Cardiac septum (tissue), 1 donor: ENCODE measurements at places on chromosomes 2 and 18. TPM values are rescaled to one million over a fixed set of nuclear protein-coding genes. Genes with fewer than 3 reads are reported as not detected.

Gene ACMSD
- total RNA-seq, result not detected

Gene IL1RN
- total RNA-seq, result 0.59 TPM

Gene COL4A4
- total RNA-seq, result 3.0 TPM

Gene SLC9A2
- 0.08 TPM for total RNA-seq

Gene SP9
- not detected for total RNA-seq

DNA sequence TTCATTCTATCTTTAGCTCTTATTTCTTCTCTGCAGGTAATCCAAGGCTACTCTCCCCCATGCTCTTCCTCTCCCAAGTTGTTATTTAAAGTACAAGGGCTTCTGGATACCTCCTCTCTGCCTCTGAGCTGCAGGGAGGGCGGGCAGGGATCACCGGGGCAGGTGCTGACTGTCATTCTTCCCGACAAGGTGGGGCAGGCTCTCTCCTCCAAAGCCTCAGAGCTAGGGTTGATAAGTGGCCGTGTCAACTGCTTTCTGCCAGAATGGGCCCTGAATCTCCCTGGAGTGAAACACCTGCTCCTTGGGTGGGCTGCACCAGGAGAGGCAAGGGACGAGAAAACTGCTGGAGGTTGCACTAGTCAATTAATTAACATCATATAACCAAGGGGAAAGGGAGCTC is 250.3 kb downstream of the SLC4A3 start:
- DNase-seq, result no peak

DNA sequence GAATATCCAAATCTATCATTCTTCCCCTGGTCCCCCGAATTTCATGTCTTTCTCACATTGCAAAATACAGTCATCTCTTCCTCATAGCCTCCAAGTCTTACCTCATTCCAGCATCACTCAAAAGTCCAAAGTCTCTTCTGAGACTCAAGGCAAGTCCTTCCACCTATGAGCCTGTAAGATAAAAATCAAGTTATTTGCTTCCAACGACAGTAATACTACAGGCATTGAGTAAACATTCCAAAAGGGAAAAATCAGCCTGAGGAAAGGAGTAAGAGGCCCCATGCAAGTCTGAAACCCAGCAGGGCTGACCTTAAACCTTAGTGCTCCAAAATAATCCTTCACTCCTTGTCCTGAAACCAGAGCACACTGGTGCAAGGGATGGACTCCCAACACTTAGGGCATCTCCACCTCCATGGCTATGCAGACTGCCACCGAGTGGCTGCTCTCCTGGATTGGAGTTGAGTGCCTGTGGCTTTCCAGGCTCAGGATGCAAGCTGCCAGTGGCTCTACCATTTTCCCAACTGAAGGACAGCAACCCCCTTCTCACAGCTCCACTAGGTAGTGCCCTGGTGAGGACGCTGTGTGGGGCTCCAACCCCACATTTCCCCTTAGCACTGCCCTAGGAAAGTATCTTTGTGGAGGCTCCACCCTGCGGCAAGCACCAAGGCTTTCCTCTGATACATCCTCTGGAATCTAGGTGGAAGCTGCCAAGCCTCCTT is 16.3 kb downstream of the DTNA start:
- DNase-seq, result no peak

DNA sequence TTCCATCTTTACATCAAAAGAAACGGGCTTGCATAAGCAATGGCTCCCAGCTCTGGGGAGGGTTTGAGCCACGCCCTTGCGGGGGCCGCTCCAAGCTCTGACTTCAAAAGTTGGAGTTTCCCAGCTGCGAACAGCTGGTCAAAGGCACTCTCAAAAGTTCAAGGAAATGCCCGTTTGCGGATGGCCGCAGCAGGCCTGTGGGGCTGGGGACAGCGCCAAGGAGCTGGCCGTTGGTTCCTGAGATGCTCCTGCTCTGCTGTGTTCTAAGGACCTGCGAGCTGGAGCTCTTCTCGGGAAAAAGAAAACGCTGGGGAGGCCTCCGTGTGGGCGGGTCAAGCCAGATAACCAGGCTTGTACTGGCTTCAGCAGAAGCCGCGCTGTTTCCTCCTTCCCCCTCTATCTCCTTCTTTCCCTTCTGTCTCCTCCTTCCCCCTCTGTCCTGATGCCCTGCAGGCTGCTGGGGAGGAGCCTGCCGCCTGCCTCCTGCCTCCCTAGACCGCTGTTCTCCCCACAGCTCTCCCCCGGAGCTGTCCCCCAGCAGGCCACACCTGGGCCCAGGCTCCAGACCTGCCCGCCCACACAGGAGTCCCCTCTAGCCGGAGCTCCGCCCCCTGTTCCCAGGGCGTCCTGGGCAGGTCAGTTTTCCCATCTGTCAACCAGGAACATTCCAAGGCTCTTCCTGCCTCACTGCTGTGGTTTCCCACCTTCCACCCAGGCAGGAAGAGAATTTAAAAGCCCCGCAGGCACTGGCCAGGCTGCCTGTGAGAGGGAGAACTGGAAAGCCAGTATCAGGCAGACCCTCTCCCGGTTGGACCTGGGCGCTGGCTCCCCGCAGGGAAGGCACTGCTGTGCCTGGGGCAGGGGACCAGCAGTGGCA is 14.1 kb downstream of the KLF11 start:
- DNase-seq, result no peak

DNA sequence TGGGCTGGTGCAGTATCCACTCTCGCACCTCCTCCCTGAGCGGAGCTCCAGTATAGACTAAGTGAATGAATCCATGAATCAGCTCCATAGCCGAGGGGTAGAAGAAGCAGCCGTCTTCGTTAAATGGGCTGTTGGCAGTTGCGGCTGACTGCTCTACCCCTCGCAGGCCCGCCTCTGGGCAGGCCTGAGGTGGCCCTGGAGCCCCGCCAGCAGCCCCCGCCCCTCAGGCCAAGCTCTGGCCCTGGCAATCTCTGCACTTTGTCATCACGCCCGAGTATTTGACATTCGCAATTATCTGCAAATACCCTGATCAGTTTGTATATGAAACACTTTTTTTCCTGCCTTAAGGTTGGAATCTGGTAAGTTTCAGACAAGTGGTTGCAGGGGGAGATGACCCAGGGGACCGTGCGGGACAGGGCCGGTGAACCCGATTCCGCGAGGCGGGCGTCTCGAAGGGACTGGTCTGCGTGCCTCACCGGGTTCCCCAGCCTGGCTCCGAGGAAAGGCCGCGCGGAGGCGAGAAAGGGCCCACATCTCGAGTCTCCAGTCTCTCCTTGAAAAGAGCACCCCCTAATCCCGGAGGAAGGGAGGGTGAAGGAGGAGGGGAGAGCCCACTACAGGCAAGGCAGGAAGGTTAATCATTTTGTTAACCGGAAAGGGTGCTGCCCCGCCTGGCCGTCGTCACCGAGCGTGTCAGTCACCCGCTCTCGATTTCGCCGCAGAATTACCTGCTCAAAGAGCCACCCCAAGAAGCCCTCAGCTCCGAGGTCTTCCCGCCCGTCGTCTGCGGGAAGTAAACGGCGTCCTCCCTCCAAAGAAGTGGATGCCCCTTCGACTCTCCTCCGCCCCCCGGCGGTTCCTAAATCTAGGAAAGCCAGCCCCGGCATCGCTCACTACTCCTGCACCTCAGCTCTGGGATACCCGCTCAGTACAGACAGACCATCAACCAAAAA is 11.1 kb upstream of the SATB2 start:
- no peak for DNase-seq

- no peak for DNase-seq
These were observed 46.1 kb upstream of the PKDCC start for GRCh38 chr2:42001711-42002201.

DNA sequence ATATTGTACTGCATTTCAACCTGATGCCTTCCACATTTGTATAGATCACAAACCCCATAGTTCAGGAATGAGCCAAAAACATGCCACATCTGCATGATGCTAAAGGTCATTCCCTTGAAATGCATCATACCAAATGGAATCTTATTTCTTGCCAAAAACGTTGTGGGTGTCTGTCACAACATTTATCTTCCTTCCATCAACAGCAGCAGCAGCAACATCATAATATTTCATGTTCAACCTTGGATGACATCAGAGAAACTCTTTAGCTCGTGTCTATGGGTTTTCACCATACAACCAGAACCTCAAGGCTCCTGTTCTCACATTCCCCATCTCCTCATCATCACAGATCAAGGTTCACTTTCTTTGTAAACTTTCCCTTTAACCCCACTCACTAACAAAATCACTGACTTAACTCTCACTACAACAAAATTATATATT is 221.3 kb upstream of the CTAGE1 start:
- no peak for DNase-seq

DNA sequence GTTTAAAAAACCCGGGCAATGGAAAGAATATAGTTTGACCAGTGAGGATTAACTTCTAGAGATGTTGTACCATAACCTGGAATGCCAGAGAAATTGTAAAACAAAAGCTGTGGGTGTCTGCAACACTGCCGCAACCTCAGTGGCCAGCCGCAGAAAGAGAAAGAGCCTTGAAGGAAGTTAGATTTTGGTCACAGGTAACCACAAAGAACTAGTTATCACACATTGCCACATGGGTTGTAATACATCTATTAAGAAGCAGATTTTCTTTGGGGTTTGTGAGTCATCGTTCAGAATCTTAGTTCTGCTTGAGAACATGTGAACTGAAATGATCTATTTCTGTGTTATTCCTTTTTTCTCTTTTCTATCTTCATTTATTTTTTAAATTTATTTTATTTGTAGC is 222.9 kb upstream of the AGAP1 start:
- DNase-seq, result no peak

- DNase-seq, result no peak
These were observed 437.1 kb downstream of the DCDC2C start for GRCh38 chr2:4140281-4140970.

DNA sequence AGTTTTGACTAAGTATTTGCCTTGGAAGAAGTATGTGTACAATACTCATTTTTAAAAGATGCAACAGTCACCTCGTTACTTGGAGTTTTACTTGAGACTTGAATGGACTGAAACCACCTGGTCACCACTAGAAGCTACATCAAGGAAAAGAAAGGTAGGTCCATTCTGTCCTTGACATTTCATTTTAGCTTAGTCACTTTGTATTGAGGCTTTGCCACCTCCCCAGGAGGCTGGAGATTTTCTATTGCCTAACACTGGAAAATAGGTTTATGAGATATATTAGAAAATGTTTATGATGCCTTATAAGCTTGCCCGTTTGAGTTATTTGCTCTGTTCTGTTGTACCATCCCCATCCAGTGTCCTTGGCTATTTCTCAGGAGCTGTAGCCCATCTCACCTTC is 107.9 kb upstream of the ETAA1 start:
- no peak for DNase-seq

DNA sequence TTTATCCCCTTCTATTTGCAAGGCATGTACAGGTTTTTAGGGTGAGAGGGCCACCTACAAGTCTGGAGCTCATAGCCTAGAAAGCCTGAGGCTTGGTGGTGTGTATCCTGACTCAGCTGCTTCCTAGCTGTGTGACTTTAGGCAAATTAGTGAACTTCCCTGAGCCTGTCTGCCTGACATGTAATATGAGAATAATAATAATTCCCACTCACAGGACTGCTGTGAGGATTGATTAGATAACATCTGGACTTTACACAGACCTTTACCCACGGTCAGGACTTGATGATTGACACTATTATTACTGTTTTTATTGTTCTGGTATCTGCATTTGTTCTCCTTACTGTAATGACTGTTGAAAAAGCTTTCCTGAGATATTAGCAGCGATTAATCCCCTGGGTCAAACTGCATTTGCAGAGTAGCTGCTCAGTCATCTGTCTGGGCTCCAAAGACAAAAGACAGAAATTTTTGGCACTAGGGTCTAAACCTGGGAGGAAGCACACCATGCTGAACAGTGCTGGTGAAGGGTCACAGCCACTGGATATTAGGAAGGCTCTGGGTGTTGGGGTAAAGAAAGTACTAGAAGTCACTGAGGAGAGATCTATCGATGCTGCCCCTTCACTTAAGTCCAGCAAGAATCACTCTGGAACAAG is 276.5 kb upstream of the FN1 start:
- DNase-seq, result no peak

DNA sequence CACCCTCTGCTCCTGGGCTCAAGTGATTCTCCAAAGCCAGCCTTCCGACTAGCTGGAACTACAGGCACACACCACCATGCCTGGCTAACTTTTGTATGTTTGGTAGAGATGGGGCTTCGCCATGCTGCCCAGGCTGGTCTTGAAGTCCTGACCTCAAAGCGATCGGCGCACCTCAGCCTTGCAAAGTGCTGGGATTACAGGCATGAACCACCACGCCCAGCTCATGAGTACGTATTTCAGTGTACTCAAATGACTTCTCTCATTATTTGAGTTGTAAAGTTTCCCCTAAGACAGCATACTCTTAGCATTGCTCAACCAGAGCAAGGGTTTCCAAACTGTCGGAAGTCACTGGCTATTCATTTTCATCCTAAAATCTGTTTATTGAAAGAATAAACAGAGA is 40.3 kb downstream of the IMPA2 start:
- DNase-seq, result no peak

DNA sequence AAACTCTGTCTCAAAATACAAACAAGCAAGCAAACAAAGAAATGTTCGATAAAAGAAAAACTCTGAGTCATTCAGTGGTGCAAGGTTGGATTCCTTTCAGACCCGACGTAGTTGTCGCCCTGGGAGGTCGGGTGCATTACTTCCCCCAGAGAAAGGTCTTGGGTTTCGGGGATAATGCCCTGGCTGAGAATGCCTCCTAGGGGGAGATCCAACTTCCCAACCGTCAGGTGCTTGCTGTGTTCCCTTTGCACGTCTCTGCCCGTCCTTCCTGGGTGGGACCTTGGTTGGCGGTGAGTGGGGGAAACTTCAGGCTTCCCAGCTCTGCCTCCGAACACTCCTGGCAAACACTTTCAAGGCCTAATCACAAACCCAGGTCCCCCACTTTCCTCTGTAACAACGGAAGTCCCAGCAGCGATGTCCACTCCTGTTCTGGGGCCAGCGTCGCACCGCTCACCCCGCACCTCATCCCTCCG is 609 bp downstream of the TPGS2 start:
- no peak for DNase-seq

DNA sequence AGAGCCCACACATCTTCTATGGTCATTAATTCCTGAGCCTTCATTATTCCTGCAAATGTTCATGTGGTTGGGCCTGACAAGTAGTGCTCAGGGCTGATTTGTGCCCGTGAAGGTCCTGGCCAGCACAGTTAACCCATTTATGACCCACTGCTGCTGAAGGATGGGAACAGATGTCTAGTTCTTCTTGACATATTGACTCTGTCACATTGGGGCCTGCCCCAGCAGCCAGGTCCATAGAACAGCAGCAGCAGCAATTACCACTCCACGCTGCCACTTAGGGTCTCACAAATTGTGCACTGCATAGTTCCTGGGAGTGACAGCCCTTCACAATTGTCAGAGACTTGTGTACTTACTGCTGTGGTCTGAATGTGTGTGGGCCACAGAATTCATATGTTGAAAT is 442.3 kb upstream of the RGPD4 start:
- DNase-seq, result no peak

DNA sequence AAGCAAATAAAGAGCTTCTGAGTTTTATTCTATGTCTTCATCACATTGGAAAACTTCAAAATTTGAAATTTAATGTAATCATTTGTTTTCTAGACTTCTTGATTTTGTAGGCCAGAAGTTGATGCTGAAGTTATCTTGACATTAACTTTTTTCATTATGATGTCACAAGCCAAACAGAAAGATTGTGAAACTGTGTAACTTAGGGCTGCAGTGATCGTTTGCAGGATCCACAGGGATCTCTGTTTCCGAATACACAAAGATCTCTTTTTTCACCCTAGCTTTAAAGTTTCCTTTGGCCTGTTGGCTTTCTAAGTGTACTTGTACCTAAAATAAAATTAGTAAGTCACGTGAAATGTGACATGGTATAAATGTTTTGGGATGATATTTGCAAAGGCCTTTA is 594.9 kb upstream of the CDH2 start:
- DNase-seq, result no peak

- DNase-seq, result no peak
These were observed 428.9 kb upstream of the SOX11 start for GRCh38 chr2:5263291-5263690.

- DNase-seq, result no peak
These were observed 968 bp upstream of the RALBP1 start for GRCh38 chr18:9474108-9474982.

GRCh38 chr2:122236152-122236874 is 480.9 kb downstream of the TSN start:
- no peak for DNase-seq
